A673 (cell line): ENCODE measurements at places on chromosomes 7 and 10. TPM values are rescaled to one million over a fixed set of nuclear protein-coding genes. Genes with fewer than 3 reads are reported as not detected.

Gene SUN1
- 189 and 203 TPM in 2 replicates for total RNA-seq

- no peak for DNase-seq
- no peaks in the 10 kb centered on the region for H3K36me3 ChIP-seq
- no peak overlapping the region for H3K27ac ChIP-seq
- no peaks in the 10 kb centered on the region for H3K27me3 ChIP-seq
- H3K4me3 ChIP-seq = no peak overlapping the region
These were observed 9.6 kb downstream of the GDF10 start for GRCh38 chr10:47309408-47310089.

DNA sequence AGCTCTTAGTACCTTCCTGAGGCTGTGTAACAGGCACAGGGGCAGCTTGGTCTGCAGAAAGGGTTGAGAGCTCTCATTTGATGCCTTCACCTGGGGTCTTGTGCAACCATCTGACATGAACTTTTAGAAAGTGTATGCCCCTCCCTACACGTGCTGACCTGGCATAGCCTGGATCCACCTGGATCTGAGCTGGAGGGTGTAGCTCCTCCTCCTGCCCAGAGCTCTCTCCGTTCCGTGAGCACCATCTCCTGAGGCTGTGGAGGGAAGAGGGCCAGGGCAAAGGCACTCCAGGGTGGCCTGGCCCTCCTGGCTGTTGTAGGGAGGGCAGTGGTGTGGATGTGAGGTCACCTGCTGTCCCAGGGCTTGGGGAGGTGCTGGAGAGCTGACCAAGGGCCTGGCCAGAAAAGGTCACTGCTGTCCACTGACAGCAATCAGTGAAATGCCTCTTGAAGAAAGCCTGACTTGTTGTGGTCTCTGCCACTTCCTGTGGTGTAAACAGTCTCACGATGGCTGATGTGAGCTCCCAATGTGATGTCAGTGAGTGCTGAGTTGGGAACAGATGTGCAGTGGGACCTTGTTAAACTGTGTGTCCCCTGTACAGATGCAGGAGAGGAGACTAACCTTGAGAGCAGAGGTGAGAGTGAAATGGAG lies 23.0 kb downstream of the AMZ1 start:
- no peaks in the 10 kb centered on the region for H3K36me3 ChIP-seq
- no peaks in the 10 kb centered on the region for H3K27me3 ChIP-seq
- H3K4me3 ChIP-seq = no peak overlapping the region
- no peak overlapping the region for H3K27ac ChIP-seq

- H3K27ac ChIP-seq = no peak overlapping the region
- no peak overlapping the region for H3K4me3 ChIP-seq
These were observed 37.7 kb upstream of the HDAC9 start for GRCh38 chr7:18457832-18458231.

GRCh38 chr10:118798231-118798662 lies 43.5 kb upstream of the CACUL1 start:
- no peaks in the 10 kb centered on the region for H3K36me3 ChIP-seq
- no peak overlapping the region for H3K4me3 ChIP-seq
- no peaks in the 10 kb centered on the region for H3K4me1 ChIP-seq
- peaks cover 25% of the 10 kb centered on the region for H3K27me3 ChIP-seq

- peaks cover 44% of the 10 kb centered on the region for H3K36me3 ChIP-seq
- no peak for DNase-seq
- no peak overlapping the region for H3K4me3 ChIP-seq
These were observed 7.0 kb upstream of the FUOM start for GRCh38 chr10:133364645-133365431.

GRCh38 chr7:137893143-137893742 lies 46.5 kb upstream of the DGKI start:
- H3K27me3 ChIP-seq = no peaks in the 10 kb centered on the region
- DNase-seq = no peak
- H3K27ac ChIP-seq = no peak overlapping the region
